ENCODE measurements at places on chromosomes 5 and 9.
A peak's percentile ranks its signal among the peaks of the same experiment; 100 is the strongest.

GRCh38 chr5:42949348-42950115 lies 90.6 kb downstream of the ANXA2R start:
- peak; percentile 66 for DNase-seq

DNA sequence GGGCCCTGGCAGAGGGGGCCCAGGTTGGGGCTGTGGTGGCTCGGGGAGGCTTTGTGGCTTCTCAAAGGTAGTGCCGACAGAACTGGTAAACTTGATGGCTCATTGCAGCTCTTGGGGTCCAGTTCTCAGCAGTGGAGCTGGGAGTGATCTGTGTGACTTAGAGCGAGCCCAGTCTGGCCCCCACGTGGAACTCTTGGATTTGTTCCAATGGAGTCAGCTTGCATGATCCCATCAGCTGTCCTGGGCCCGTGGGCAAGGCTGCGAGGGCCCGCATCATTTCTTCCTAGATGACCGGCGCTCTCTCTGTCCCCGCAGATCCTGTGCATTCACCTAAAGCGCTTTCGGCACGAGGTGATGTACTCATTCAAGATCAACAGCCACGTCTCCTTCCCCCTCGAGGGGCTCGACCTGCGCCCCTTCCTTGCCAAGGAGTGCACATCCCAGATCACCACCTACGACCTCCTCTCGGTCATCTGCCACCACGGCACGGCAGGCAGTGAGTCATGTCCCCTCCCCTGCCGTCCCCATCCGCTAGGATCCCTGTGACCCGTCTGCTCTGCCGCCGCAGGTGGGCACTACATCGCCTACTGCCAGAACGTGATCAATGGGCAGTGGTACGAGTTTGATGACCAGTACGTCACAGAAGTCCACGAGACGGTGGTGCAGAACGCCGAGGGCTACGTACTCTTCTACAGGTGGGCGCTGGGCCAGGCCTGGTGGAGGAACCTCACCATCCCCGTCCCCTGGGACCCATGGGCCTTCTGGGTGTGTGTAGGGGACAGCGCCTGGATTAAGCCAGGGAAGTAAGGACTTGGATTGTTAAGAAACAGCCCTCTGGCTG lies 39.2 kb downstream of the USP20 start:
- no peak for DNase-seq

- DNase-seq, result no peak
Measured at GRCh38 chr9:14311956-14312685, 1.8 kb downstream of the NFIB start.

- DNase-seq, result no peak
Measured at GRCh38 chr9:6644346-6645104, 1.0 kb downstream of the GLDC start.

DNA sequence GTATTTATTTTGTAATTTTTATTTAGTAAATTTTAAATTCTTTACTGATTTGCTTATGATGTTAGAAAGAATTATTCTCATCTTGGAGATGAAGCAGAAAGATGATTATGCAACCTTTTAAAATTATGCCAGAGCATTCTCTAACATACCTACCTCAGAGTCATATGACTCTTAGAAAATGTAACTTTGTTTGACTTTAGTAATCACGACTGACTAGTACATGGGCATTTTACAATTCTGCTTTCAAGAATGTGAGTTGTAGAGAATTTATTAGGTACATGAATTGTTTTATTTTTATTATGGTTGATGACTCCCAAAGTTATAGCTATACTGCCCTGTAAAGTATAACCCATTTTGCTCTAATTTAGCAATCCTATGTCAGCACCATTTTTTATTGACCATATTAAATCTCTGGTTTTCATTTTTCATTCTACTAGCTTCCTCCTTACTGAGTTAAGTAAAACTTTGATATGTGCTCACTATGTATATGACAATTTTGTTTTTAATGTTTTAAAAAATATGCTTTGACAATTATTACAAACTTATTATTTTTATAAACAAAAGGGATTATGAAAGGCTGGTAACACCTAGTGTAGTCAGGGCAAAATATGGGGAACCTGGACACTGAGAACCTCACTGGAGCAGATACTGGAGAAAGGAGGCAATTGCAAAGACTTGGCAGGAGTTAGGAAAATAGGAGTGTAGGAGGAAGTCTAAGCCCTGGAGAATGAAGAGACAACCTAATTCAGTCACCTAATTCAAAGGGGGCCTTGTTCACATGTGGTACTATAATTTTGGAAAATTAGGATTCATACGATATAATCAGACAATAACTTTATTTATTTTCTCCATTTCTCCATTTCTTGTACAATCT lies 249.7 kb upstream of the DAB2 start:
- DNase-seq, result no peak

GRCh38 chr9:114425126-114425525 lies 37.3 kb upstream of the AKNA start:
- no peak for DNase-seq
